Neural cell (in vitro differentiated cells): ENCODE measurements at places on chromosomes 1 and 21. TPM values are rescaled to one million over a fixed set of nuclear protein-coding genes. Genes with fewer than 3 reads are reported as not detected.

ZMPSTE24 gene
- 26.9 and 32.9 TPM in 2 replicates for polyA plus RNA-seq

CYP2J2 gene
- polyA plus RNA-seq = not detected in 2 replicates

RAB13 gene
- polyA plus RNA-seq = 0.53 TPM in 1 of 2 replicates, not detected in the other

KCNJ10 gene
- not detected in 2 replicates for polyA plus RNA-seq

LORICRIN gene
- polyA plus RNA-seq = 0.42 and 1.3 TPM in 2 replicates

TMCC2 gene
- 32.2 and 34.4 TPM in 2 replicates for polyA plus RNA-seq

CELA2B gene
- not detected in 2 replicates for polyA plus RNA-seq

CYP4B1 gene
- not detected in 2 replicates for polyA plus RNA-seq

TARDBP gene
- polyA plus RNA-seq = 129 and 157 TPM in 2 replicates

SLC6A9 gene
- polyA plus RNA-seq = 1.3 and 1.6 TPM in 2 replicates

ANKRD65 gene
- 0.28 TPM in 1 of 2 replicates, not detected in the other for polyA plus RNA-seq

SPRR1A gene
- polyA plus RNA-seq = not detected in 2 replicates
